Renal cortical epithelial cell (primary cell): ENCODE measurements at places on chromosomes 2 and 18.

GRCh38 chr18:13797157-13797611 lies 26.8 kb upstream of the MC5R start:
- peak; percentile 62 for DNase-seq

GRCh38 chr2:174027956-174028355 lies 62.8 kb upstream of the SP3 start:
- no peak for DNase-seq

GRCh38 chr2:221553333-221553732 lies 18.8 kb downstream of the EPHA4 start:
- DNase-seq = no peak

DNA sequence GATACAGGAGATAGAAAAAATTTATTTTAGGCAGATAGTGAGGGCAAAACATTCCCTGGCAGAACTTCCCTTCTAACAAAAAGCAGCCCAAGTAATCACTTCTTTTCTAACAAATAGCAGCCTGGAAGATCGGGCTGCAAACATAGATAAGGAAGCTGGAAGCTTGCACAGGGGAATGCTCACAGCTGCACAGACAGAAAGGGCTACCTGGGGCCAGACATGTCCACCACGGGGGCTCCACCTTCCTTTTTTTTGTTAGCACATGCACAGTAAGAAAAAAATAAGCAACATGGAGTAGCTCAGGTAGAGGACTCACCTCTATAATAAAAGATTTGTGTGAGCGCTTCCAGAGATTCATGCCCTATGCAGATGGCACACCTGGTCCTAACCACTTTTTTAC lies 420.5 kb downstream of the PTH2R start:
- DNase-seq = no peak

- no peak for DNase-seq
These were observed 2.7 kb downstream of the VSNL1 start for GRCh38 chr2:17543131-17543660.

DNA sequence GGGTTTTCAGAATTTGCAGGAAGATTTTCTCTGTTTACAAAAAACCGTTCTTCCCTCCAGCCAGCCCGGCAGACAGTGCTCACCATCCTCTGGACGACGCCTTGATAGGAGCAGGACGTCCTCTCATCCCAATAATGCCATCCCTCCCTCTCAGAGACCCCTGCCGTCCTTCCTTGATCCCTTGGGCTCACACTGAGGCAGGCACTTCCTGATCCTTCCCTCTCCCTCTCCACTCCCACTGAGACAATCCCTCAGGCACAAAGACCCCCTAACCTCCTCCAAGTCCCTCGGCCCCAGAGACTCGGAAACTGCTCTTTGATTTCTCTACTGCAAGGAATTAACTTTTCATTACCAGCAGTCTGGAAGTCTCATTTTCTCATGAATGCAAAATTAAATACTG lies 42.5 kb downstream of the PAX3 start:
- DNase-seq = no peak

DNA sequence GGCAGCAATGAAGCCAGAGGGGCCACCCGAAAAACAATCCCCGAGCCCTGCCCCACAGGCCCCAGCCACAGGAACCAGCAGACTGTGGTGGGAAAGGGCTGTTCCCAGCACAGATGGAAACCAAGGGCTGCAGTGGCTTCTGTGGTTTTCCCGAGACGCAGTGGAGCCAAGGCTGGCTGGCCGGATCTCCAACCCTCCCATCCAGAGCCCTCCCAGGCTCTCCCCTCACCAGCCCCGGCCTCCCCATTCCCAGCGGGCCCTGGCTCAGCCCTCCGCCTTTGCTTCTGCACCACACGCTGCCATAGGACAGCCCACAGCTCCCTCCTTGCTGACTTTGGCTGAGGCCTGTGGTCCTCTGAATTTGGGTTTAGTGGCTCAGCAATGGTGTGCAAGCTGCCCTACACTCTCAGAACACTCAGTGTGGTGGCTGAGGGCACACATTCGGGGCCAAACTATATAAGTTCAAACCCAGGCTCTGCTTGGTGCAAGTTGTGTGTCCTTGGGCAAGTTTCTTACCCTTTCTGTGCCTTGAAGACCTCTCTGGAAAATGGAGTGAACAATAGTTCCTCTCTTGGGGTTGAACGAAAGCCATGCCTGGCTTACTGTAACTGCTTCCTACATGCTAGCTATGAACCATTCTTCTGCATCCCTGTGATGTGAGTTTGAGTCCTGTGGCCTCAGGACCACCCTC lies 200.1 kb downstream of the SMAD7 start:
- no peak for DNase-seq

DNA sequence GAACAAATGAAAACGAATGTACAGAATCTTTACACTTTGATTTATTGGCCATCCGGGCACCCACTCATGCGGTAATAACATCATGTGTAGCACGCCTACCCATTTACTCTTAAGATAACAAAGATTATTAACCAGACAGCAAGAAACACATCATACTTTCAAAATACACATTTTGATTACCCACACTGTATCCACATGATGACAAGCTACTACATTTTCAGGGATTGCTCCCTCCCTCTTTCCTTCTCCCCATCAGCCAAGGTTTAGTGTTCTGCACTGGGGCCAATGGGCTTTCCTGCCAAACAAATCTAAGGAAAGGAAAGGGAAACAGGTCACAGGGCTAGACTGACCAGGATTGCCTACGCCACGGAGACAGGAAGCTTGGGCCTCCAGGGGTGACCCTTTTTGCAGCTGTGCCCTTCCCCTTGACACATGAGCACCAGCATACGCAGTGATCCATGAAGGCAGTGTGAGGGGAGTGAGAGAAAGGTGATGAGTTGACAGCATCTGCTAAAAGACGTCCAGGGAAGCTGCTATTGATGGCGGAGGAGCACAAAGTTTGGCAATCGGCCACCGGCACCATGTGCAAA lies 76.5 kb downstream of the ZNF521 start:
- DNase-seq = no peak

- no peak for DNase-seq
These were observed 2.8 kb upstream of the LRRFIP1 start for GRCh38 chr2:237624565-237624964.

DNA sequence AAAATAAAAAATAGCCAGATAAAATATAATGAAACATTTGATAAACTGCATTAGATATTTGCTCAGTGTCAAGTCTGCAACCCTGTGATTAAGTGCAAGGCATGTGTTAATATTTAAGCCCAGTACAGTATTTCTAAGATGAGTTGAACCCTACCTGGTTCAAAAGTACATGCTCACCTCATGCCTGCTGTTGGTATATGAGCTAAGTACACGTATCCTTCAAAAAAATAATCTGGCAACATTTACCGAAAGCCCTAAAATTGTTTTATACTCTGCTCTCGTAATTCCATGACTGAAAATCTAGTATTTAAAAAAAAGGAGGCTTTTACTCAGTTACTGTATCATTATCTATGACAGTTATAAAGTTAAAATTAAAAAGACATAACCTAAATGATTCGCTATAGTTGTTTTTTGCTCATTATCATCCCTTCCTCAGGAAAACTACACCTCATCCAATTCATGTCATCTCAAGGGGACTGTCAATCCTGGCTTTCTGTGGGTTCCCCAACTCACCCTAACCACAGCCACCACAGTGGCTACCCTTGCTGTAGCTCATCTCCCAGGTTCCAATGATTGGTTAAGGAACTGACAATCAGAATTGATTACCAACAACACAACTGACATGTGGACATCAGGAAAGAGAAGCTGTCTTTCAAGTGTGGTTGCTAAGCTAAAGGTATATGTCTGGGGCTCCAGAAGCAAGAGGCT lies 10.6 kb downstream of the TLK1 start:
- no peak for DNase-seq

DNA sequence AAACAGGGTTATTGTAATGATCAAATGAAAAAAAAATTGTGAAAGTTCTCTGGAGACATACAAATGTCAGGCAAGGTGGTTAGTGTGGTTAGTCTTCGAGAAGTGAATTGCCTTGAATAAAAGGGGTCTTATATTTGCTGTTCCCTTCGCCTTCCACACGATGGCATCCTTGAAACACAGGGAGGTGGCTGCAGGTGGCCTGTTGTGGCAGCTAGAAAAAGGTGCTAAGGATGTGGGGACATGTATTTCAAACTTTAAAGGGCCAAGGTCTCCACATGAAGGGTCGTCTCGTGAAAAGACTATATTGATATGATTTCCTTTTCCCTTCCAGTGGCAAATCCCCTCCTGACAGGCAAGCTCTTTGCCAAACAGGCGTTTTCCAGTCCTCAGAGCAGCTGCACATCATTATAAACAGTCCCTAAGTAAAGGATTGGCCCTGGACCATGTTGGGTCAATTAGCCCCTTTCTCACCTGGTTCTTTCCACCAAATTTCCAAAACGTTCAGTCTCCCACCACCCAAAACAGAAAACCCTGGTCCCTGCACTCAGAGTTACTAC lies 68.5 kb downstream of the COPS8 start:
- peak; percentile 42 for DNase-seq

DNA sequence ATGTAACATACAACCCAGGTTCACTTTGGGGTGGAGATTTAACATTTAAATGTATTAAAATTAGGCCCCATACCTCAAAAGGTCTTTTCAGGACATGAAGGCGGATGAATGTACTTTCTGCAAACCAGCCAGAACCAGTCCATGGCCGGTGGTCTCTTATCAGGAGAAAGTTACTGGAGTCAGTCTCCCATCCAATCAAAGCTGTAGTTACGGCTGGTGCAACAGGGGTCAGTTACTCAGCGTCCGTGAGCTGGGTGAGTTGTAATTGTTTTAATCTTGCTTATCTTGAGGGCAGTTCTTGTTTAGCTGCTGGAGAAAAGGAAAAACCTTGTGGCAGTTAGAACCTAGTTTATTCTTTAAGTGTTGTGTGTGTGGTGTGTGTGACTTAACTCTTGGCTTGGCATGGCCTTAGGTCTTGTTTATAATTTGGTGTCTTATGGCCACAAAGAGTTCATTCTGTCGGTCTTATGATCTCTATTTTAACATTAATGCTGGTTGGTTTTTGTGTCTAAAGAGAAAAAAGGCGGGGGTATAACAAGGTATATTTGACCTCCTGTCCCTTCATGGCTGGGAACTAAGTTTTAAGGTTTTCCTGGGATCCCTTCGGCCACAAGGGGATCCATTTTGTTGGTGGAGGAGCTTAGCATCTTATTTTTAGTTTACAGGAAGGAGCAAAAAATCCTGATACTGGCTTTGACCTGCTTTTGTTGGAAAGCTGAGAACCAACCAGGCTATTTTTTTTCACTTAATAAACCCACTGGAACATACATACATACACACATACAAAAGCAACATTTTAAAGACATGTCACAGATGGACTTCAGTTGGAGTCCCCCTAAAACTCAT lies 143.5 kb upstream of the NCK2 start:
- no peak for DNase-seq

- DNase-seq = peak; percentile 75
These were observed at the start of gene CRIM1 for GRCh38 chr2:36355151-36355889. Gene CRIM1 (plus strand): TSS chr2:36355778. CDS start chr2:36356293, 515 bp downstream.

- no peak for DNase-seq
These were observed 30.1 kb downstream of the TMEM18 start for GRCh38 chr2:647003-647560.

GRCh38 chr2:127516041-127516762 lies 10.1 kb downstream of the IWS1 start:
- no peak for DNase-seq

- DNase-seq = no peak
These were observed 37.8 kb downstream of the GPR155 start for GRCh38 chr2:174449033-174449432.

DNA sequence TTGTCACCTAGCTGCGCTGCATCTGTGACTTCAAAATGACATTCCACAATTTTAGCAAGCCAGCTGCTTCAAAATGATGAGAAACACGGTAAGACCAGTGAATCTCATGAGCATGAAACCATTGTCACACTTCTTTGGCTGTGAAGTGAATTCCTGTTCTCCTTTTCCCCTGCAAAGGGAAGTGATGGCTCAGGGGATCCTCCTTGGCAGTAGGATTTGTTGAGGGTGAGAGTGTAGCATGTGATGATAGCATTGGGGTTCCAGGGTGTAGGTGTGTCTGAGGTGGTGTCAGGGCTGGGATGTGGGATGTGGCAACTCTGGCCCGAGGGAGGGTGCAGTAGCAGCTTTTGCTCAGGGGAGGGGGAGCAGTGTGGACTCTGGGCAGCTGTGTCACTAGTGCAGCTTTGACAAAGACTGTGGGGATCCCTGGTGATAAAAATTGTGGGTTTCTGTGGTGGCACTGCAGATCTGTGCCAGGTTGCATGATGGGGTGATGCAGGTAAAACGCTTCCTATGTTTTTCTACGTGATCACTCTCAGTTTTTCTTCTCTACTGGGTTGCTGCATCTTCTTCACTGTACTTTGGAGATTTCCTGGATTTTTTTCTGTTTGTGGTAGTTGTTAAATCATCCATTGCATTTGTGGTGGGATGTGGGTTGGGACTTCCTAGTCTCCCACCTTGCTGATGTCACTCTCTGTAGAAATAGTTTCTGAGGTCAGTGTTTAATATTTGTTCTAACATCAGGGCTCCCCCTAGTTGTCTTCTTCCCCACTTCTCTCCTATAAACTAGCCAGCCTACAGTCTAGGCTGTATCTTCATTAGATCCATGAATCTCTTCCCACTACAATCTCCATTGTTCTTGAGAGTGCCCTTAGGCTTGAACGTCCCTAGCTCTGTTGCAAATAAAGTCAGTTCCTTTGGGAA lies 107.0 kb downstream of the ACTR3 start:
- DNase-seq = peak; percentile 9

DNA sequence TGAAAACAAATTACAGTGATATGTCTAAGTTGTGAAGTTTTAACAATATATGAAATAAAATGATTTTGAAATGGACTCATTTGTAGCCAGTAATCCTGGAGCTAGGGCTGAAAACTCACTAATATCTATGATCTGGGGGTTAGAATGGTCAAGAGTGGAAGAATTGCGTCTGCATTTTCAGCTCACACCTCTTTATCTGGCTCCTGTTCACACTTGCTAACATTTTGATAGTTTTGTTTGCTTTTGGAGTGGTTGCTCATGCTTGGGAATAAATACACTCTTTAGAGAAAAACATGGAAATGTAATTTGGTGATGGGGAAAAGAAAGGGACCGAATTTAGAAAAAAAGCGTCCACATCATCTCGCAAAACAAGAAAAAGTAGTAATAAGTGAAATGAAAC lies 30.7 kb downstream of the UBE2F start:
- no peak for DNase-seq

GRCh38 chr2:43009448-43009847 lies 217.0 kb downstream of the ZFP36L2 start:
- no peak for DNase-seq

GRCh38 chr2:225582355-225583116 lies 183.0 kb downstream of the NYAP2 start:
- DNase-seq = no peak

DNA sequence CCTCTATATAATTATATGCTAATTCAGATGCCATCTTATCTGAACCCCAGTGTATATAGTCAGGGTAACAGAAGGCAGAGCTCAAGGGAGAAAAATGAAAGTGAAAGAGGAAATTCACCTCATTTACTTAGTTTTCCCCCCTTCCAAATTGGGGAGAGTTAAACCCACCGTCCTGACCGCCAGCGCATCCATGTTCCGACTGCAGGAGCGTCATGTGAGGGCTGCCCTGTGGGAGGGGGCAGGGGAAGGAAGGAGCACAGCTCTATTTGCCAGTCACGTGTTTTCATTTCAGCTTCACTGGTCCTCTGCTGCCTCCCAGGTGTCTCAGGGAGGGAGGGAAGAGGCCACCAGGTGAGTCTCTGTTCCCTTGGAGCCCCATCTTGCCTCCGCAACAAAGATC lies 13.2 kb downstream of the CNNM4 start:
- no peak for DNase-seq

- no peak for DNase-seq
These were observed 83.0 kb downstream of the CMPK2 start for GRCh38 chr2:6782517-6783237.
